A549 treated with dexamethasone at 1 μM for 4 hours (cell line): ENCODE measurements at places on chromosomes 1 and 21. TPM values are rescaled to one million over a fixed set of nuclear protein-coding genes. Genes with fewer than 3 reads are reported as not detected.

The OBSCN gene
- total RNA-seq, result 2.2 to 6.7 TPM (median 4.3 TPM) in 5 replicates

The ZFYVE9 gene
- 7.9 to 10.0 TPM (median 8.6 TPM) in 5 replicates for total RNA-seq

The ZBTB8A gene
- 3.4 to 5.0 TPM (median 4.0 TPM) in 5 replicates for total RNA-seq

The BSND gene
- 0.01 TPM in 1 of 5 replicates, not detected in the others for total RNA-seq

The ROR1 gene
- 8.5 to 11.5 TPM (median 10.5 TPM) in 5 replicates for total RNA-seq

The DPT gene
- total RNA-seq, result not detected in 5 replicates

The C1orf87 gene
- total RNA-seq, result not detected in 5 replicates

The SPATA45 gene
- total RNA-seq, result 0.20 to 0.46 TPM (median 0.42 TPM) in 3 of 5 replicates, not detected in the others

The CD1E gene
- total RNA-seq, result not detected in 5 replicates

The ST6GALNAC3 gene
- 0.21 to 1.1 TPM (median 0.64 TPM) in 5 replicates for total RNA-seq

The GPR61 gene
- 0.06 TPM in 1 of 5 replicates, not detected in the others for total RNA-seq

The A3GALT2 gene
- total RNA-seq, result not detected in 5 replicates

The CREB3L4 gene
- 7.8 to 9.0 TPM (median 8.5 TPM) in 5 replicates for total RNA-seq

The PLA2G2C gene
- total RNA-seq, result not detected in 5 replicates

The ADORA3 gene
- total RNA-seq, result not detected in 5 replicates

The CSF3R gene
- not detected in 5 replicates for total RNA-seq

The DCST1 gene
- 0.05 to 0.06 TPM (median 0.06 TPM) in 3 of 5 replicates, not detected in the others for total RNA-seq

The SELENOF gene
- total RNA-seq, result 125 to 173 TPM (median 141 TPM) in 5 replicates

The C1QC gene
- not detected in 5 replicates for total RNA-seq

The RCSD1 gene
- 0.02 to 0.09 TPM (median 0.02 TPM) in 5 replicates for total RNA-seq

The ITLN1 gene
- total RNA-seq, result not detected in 5 replicates

The VHLL gene
- not detected in 5 replicates for total RNA-seq

The PRR9 gene
- total RNA-seq, result 0.10 TPM in 1 of 5 replicates, not detected in the others

The CXADR gene
- 10.2 to 18.1 TPM (median 14.6 TPM) in 5 replicates for total RNA-seq

The PRKAB2 gene
- total RNA-seq, result 7.5 to 13.2 TPM (median 10.9 TPM) in 5 replicates

The MTARC1 gene
- 7.4 to 10.1 TPM (median 10.0 TPM) in 5 replicates for total RNA-seq

The PTGS2 gene
- 3.9 to 7.5 TPM (median 5.1 TPM) in 5 replicates for total RNA-seq

The LBR gene
- 25.5 to 51.1 TPM (median 41.6 TPM) in 5 replicates for total RNA-seq

The SLC45A1 gene
- 6.2 to 11.2 TPM (median 9.9 TPM) in 5 replicates for total RNA-seq

The F13B gene
- total RNA-seq, result 0.05 to 0.11 TPM (median 0.06 TPM) in 4 of 5 replicates, not detected in the other

The GBP7 gene
- total RNA-seq, result not detected in 5 replicates

The FMO5 gene
- 0.17 to 0.46 TPM (median 0.39 TPM) in 5 replicates for total RNA-seq

The ANGPTL1 gene
- total RNA-seq, result 0.08 TPM in 1 of 5 replicates, not detected in the others
